Mammary epithelial cell (primary cell): ENCODE measurements at places on chromosomes 1 and 21.

DNA sequence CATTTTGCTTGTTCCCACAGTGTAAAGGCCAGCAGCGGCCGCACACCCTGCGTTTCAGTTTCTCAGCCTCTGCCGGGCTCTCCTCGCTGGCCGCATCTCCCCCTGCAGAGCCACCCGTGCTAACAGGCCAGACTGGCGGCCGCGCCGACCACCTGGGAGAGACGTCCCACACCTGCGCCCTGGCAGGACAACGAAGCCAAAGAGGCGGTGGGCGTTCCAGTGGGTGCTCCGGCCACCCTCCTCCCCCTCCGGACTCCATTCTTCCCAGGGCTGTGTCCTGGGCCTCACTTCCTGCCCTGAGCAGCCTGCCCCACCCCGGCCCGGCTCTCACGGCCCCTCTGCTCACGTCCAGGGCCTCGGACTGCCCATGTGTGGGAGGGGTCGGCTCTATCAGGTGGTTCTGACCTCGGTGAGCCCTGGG is 31.9 kb upstream of the SLC19A1 start:
- no peak for DNase-seq

DNA sequence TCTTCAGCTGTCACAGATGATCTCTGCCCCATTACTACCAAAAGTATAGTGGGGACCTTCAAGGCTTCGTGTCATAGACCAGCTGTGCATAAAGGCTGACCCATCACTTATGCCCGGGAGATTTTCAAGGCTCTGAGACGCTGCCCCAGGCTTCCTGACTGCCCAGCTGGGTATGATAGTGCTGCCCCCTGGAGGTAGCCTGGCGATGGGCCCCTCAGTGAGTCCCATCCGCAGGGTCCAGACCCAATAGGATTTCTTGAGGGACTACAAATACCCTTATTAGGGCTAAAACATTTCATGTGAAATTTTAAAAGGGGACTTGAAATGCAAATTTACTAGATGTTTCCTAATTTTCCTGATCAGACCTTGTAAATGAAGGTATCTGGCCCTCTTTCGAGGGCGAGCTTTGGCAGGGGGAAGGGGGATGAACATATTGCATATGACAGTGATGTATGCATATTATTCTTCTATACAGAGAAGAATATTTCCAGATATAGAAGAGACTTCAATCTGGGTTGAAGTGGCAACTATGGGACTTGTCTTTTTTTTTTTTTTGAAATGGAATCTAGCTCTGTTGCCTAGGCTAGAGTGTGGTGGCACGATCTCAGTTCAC is 11.7 kb upstream of the FCMR start:
- DNase-seq = no peak

GRCh38 chr1:40363721-40364120 is 9.8 kb upstream of the SMAP2 start:
- DNase-seq = no peak

DNA sequence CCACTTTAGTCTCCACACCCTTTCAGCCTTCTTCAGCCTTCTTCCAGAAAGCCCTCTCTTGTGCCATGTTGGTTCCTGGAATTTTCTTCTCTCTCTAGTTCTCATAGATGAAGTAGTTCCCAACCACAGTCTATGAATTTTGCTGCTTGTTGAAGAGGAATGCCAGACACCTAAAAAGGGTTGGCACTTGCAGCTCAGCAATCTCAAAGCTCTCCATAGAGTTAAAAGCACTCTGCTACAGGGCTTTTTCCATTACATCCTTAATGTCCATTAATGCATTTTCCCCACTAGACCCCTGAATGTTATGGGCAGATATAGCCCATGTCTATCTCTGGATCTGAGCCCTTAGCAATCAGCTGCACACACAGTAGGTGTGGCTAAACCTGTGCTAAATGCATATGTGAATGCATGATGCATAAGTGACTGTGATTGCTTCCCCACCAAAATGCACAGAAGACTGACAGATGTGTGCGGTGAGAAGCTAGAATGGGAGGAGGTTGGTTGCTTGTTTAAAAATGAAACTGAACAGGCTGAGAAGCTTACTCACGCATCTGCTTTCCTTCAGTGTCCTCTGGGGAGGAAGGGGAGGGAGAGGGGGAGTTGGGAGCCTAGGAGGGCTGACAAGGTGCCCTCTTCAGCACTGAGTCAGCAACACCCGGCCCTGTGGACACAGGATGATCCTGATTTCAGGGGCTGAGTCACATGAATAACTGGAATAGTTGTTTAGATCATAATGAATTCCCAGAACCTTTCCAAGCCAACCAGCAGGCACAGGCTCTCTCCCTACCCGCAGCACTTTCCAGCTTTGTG is 146.1 kb upstream of the FGGY start:
- DNase-seq = peak; percentile 92

- peak; percentile 79 for DNase-seq
These were observed 35.8 kb downstream of the PIK3CD start for GRCh38 chr1:9687120-9687873.

- DNase-seq = no peak
These were observed 9.7 kb downstream of the CA6 start for GRCh38 chr1:8955406-8955805.

GRCh38 chr21:38244407-38244787 is 12.4 kb upstream of the KCNJ15 start:
- DNase-seq = no peak

DNA sequence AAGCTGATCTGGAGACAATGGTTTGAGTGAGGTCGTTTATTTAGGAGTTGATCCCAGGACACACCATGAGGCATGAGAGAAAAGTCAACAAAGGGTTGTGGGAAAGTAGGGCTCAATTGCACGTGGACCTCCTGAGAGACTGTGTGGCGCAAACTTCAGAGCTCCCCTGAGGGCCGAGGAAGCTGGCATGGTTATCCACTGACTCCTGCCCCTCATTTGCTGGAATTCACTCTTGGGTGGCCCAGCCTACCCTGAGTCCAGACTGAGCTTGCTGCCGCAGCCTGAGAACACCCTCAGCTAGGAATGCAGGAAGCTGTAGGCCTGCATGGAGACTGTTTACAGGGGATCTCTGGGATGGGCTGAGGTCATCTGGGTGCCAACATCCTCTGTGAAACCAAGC is 301.0 kb downstream of the RWDD3 start:
- no peak for DNase-seq

DNA sequence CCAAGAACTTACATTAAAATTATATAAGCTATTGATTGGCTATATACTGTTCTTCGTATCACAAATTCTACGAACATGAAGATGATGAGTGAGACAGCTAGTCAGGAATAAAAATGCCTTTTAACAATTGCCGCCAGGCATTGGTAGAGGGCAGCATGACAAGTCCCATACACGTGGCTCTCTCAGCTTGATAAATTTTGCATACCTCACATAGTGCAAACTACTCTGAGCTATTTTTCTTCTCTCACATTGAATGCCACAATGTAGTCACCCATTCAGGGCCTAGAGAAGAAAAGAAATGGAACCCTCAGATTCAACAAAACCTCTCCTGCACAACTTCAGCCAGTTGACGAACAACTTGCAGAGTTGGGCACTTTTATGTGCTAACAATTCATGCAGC is 27.0 kb upstream of the FMO2 start:
- DNase-seq = no peak

- no peak for DNase-seq
These were observed 8.0 kb upstream of the AKR1A1 start for GRCh38 chr1:45542591-45542990.
